Activated CD4-positive, alpha-beta T cell treated with anti-CD3 and anti-CD28 coated beads for 36 hours (primary cell): ENCODE measurements at places on chromosomes 1 and 21. TPM values are rescaled to one million over a fixed set of nuclear protein-coding genes. Genes with fewer than 3 reads are reported as not detected.
A peak's percentile ranks its signal among the peaks of the same experiment; 100 is the strongest.

DNA sequence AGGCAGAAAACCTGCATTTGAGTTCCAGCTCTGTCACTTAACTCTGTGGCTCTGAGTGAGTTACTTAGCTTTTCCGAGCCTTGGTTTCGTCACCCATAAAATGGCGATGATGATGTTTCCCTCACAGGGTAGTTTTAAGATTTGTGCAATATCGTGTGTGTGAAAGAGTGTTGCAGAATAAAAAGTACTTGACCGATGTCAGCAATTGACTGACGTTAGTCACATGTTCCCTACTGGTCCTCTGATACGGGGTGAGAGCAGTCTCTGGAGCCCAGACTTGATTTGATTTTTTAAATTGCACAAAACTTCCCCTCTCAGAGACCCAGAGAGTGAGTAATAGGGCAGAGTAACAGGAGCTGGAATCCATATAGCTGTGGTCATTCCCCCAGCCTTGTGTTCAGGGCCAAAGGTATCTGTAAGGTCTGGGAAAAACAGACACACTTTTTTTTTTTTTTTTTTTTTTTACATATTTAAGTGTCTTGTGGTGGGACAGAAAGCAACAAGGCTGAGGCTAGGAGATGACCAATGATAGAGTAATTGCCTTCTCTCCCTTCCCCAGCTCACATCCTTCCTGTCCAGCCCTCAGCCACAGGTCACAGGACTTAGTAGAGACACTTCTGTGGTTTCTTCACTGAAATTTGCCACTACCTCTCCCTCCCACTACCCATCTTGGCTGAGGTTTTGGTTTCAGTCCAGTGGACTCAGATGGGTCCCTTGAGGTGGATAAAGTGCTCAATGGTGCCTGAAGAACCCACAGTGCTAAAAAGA lies 2.0 kb downstream of the FCER1G start:
- H3K27ac ChIP-seq: peak overlapping the region; percentile 22
- DNase-seq: no peak
- H3K36me3 ChIP-seq: peaks cover 27% of the 10 kb centered on the region
- peaks cover 45% of the 10 kb centered on the region for H3K4me1 ChIP-seq
- H3K4me3 ChIP-seq: no peak overlapping the region

- no peak for DNase-seq
- H3K27me3 ChIP-seq: no peaks in the 10 kb centered on the region
- H3K4me1 ChIP-seq: no peaks in the 10 kb centered on the region
Measured at GRCh38 chr1:83816836-83817235, 182.1 kb downstream of the TTLL7 start.

- DNase-seq: no peak
- no peak overlapping the region for H3K4me3 ChIP-seq
- H3K27ac ChIP-seq: no peak overlapping the region
- H3K36me3 ChIP-seq: no peaks in the 10 kb centered on the region
Measured at GRCh38 chr1:192378276-192378675, 61.5 kb downstream of the RGS21 start.

GRCh38 chr1:47181955-47182675 lies 7.7 kb downstream of the PDZK1IP1 start:
- H3K27me3 ChIP-seq: peaks cover 12% of the 10 kb centered on the region
- no peak for DNase-seq
- no peak overlapping the region for H3K4me3 ChIP-seq

GRCh38 chr1:155504207-155504606 lies 58.4 kb downstream of the ASH1L start:
- no peaks in the 10 kb centered on the region for H3K27me3 ChIP-seq
- no peak overlapping the region for H3K27ac ChIP-seq
- H3K4me3 ChIP-seq: no peak overlapping the region
- H3K36me3 ChIP-seq: peaks cover 3% of the 10 kb centered on the region

DNA sequence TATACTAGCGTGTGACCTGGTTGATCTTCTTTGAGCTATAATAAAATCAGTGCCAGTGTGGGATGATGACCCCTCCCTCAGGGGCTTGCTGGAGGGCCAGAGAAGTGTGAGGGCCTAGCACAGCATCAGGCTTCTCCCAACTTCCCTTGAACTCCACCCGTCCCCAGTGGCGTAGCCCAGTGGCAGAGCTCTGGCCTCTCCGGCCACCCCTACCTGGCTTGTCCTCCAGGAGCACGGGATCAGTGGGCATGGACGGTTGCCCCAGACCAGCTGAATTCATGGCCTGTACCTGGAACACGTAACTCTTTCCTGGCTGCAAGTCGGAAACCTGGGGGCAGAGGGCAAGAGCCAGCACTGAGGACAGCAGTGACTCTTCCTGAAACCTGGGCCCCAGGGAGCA lies 36.0 kb downstream of the MYOM3 start:
- H3K36me3 ChIP-seq: no peaks in the 10 kb centered on the region
- peaks cover under 1% of the 10 kb centered on the region for H3K4me1 ChIP-seq
- H3K27me3 ChIP-seq: peaks cover under 1% of the 10 kb centered on the region
- no peak for DNase-seq

- no peak overlapping the region for H3K27ac ChIP-seq
- H3K4me3 ChIP-seq: no peak overlapping the region
- peak; percentile 22 for DNase-seq
- peaks cover 31% of the 10 kb centered on the region for H3K4me1 ChIP-seq
- H3K27me3 ChIP-seq: peaks cover 5% of the 10 kb centered on the region
Measured at GRCh38 chr1:88998716-88999115, 6.3 kb upstream of the KYAT3 start.

- peak; percentile 89 for DNase-seq
- no peaks in the 10 kb centered on the region for H3K36me3 ChIP-seq
- no peak overlapping the region for H3K4me3 ChIP-seq
Measured at GRCh38 chr1:19582318-19582717, 61.8 kb upstream of the NBL1 start.

DNA sequence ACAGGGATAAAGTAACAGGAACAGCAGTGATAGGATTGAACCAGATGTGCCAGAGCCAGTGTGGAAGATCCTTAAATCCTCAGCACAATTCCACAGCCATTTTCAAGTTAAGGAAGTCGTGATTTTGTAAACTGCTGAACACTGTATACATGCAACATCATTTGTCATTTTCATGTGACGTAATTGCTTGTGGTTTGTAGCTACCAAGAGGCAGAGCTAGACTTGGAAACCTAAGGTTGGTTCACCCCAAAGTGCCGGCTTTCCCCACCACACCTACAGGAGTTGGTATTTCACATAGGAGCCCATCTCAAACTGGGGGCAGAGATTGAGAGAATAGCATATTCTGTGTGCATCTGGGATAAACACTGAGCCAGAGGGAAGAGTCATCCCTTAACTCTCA lies 113.9 kb downstream of the CAPN8 start:
- H3K4me3 ChIP-seq: no peak overlapping the region
- H3K27ac ChIP-seq: no peak overlapping the region
- no peaks in the 10 kb centered on the region for H3K36me3 ChIP-seq
- no peak for DNase-seq

GRCh38 chr1:32197074-32197473 lies 3.3 kb upstream of the CCDC28B start:
- DNase-seq: no peak
- H3K4me1 ChIP-seq: peaks cover 71% of the 10 kb centered on the region
- H3K27ac ChIP-seq: peak overlapping the region; percentile 48
- H3K36me3 ChIP-seq: peaks cover 46% of the 10 kb centered on the region

DNA sequence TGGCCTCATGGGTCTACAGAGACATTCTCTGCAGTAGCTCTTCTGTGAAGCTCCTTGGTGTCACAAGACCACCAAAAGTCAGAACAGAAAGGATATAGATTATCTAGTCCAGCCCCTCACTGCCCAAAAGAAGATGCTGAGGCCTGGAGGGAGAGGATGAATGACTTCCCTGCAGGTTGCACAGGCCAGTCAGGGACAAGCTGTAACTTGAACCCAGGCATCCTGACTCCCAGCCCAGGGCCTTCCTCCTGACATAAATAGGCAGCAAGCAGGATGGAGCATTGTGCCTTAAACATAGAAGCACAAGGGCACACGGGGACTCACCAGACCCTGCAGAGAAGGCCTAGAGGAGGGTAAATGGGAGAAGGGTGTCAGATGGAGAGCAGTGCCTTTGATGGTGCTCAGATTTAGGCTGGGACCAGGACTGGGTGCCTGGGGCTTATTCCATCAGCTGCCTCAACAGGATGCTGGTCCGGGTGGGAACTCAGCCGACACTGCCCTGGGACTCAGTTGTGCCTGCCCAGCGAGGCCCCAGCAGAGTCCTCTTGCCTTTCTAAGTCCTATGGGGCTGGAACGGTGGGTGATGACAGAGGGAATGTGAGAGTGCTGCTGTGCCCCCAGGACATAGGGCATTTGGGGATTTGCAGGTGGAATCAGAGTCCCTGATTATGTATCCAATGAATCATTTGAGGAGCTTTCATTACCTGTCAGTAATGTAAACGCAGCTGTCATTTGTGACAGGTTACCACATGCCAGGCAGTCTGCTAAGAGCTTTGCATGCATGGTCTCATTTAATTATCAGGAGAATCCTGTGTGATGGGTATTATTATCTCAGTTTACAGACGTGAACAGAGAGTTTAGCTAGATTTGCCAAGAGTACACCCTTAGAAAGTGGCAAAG lies 13.2 kb downstream of the S100A7A start:
- no peaks in the 10 kb centered on the region for H3K36me3 ChIP-seq
- no peak for DNase-seq
- no peak overlapping the region for H3K4me3 ChIP-seq
- H3K27ac ChIP-seq: no peak overlapping the region
- H3K27me3 ChIP-seq: peaks cover 17% of the 10 kb centered on the region
- H3K4me1 ChIP-seq: no peaks in the 10 kb centered on the region

GRCh38 chr1:162381941-162382750 lies 618 bp downstream of the C1orf226 start:
- no peaks in the 10 kb centered on the region for H3K27me3 ChIP-seq
- no peak overlapping the region for H3K27ac ChIP-seq
- no peaks in the 10 kb centered on the region for H3K36me3 ChIP-seq

- H3K36me3 ChIP-seq: peaks cover under 1% of the 10 kb centered on the region
- DNase-seq: peak; percentile 84
Measured at GRCh38 chr1:214427871-214428277, 123.5 kb downstream of the PTPN14 start.

DNA sequence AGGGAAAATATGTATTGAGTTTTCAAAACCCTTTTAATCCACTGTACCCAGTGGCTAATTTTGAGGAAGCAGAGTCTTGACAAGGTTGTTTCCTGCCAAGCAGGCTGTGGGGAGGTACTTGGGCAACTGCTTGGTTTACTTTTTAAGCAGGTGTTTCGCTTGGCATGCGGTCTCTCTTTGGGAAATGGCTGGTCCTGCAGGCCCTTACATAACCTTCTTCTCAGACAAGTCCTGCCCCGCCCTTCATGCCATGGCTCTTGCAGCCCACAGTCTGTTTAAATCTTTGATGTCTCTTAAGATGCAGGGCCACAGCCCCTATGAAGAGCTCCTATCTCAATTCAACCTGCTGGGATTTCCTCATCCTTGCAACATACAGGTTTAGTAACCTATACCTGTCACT lies 36.0 kb upstream of the ABCD3 start:
- H3K27ac ChIP-seq: no peak overlapping the region
- peak; percentile 17 for DNase-seq
- peaks cover 55% of the 10 kb centered on the region for H3K4me1 ChIP-seq
- H3K27me3 ChIP-seq: no peaks in the 10 kb centered on the region
- H3K4me3 ChIP-seq: no peak overlapping the region
- no peaks in the 10 kb centered on the region for H3K36me3 ChIP-seq

DNA sequence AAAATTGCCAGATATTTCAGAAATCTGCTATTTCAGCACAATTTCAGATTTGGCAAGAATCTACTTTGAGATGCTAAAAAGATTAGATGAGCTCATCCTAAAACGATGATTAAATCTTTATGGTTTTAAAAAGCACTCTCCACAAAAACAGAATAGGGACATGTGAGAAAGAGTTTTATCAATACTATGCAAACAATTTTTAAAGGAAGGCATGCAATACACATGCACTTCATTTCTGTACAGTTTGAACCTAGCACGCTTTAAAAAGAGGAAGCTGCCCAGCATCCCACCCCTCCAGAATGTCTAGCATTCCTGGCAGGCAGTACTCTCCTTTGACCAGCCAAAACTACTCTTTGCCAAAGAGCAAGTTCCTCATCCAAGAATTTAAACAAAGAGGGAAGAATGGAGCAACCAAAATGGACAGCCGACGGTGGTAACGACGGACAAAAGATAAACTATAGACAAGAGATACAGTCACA lies 1.3 kb downstream of the ARHGAP29 start:
- peak overlapping the region; percentile 45 for H3K4me3 ChIP-seq
- peaks cover 70% of the 10 kb centered on the region for H3K27me3 ChIP-seq
- peaks cover 13% of the 10 kb centered on the region for H3K4me1 ChIP-seq
- H3K27ac ChIP-seq: no peak overlapping the region
- no peak for DNase-seq

- H3K4me1 ChIP-seq: no peaks in the 10 kb centered on the region
- H3K27me3 ChIP-seq: no peaks in the 10 kb centered on the region
- H3K4me3 ChIP-seq: no peak overlapping the region
- no peaks in the 10 kb centered on the region for H3K36me3 ChIP-seq
Measured at GRCh38 chr1:186806477-186806876, 22.3 kb upstream of the PLA2G4A start.

DNA sequence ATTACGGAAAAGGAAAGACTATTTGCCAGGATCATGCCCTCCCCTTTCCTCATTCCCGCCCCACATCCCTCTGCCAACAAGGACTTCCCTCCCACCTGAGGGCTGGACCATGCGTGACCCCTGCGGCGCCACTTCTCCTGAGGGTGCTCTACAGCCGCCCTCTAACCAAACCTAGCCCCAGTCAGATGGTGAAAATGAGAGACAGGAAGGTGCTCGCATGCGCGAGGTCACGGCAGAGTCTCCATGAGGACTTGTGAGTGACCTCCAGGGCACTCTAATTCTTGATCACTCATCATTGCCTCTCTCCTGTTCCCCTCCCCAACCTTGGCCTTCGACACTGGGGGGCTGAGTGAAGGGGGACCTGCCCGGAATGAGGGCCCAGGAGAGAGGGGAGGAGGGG lies 32.1 kb downstream of the TAF5L start:
- no peak for DNase-seq
- no peak overlapping the region for H3K4me3 ChIP-seq
- H3K27ac ChIP-seq: no peak overlapping the region

The MTARC2 gene
- not detected for total RNA-seq

The BARHL2 gene
- total RNA-seq: not detected

The RNU1-1 gene
- 2,291 TPM for total RNA-seq

The TAL1 gene
- not detected for total RNA-seq

The HCRTR1 gene
- not detected for total RNA-seq

The WNT3A gene
- not detected for total RNA-seq

The FMO2 gene
- not detected for total RNA-seq
